Bronchial smooth muscle cell (primary cell): ENCODE measurements at places on chromosomes 2 and 18. TPM values are rescaled to one million over a fixed set of nuclear protein-coding genes. Genes with fewer than 3 reads are reported as not detected.

GALNT13 gene
- total RNA-seq, result under 0.01 TPM in 1 of 2 replicates, not detected in the other

LONRF2 gene
- under 0.01 TPM in 2 replicates for total RNA-seq

UXS1 gene
- 25.5 and 34.7 TPM in 2 replicates for total RNA-seq

RTTN gene
- total RNA-seq, result 6.5 and 7.4 TPM in 2 replicates

GALNT5 gene
- total RNA-seq, result 30.1 and 160 TPM in 2 replicates

NPAS2 gene
- total RNA-seq, result 1.7 and 2.7 TPM in 2 replicates

SEPTIN2 gene
- 405 and 430 TPM in 2 replicates for total RNA-seq

CABLES1 gene
- total RNA-seq, result 16.8 and 20.5 TPM in 2 replicates

UGT1A8 gene
- total RNA-seq, result not detected in 2 replicates

ERMN gene
- total RNA-seq, result not detected in 2 replicates

IL37 gene
- total RNA-seq, result not detected in 2 replicates

CNGA3 gene
- total RNA-seq, result 0.16 TPM in 1 of 2 replicates, not detected in the other

MERTK gene
- total RNA-seq, result 0.63 and 0.86 TPM in 2 replicates
